ENCODE measurements at places on chromosomes 5 and 9. TPM values are rescaled to one million over a fixed set of nuclear protein-coding genes. Genes with fewer than 3 reads are reported as not detected.

ADGRD2 gene
- total RNA-seq, result not detected

BRD9 gene
- total RNA-seq, result 34.9 TPM

ABO gene
- not detected for total RNA-seq

TMEM161B gene
- 5.8 TPM for total RNA-seq

NDFIP1 gene
- total RNA-seq, result 43.2 TPM
